ENCODE measurements at places on chromosomes 2 and 18.

- DNase-seq = peak; percentile 43
Observed at GRCh38 chr2:106159866-106160785, 34.0 kb downstream of the UXS1 start.

GRCh38 chr18:46362533-46362932 is 258.3 kb downstream of the HAUS1 start:
- DNase-seq = no peak

DNA sequence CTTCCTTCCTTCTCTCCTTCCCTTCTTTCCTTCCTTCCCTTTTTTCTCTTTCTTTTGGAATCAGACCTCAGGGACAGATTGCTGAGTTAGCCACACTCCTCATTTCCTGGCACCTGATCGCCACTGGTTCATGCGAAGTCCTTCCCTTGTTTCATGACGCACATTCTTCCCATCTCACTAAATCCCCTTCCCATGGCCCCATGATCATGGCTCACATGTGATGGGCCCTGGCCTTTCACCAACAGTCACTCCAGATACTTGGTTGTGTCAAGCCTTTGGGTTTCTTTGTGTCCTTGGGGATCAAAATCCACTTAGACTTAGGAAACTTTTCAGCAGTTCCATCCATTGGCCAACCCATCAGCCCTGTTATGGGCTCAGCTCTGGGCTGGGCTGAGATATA is 23.8 kb upstream of the ASPRV1 start:
- no peak for DNase-seq

DNA sequence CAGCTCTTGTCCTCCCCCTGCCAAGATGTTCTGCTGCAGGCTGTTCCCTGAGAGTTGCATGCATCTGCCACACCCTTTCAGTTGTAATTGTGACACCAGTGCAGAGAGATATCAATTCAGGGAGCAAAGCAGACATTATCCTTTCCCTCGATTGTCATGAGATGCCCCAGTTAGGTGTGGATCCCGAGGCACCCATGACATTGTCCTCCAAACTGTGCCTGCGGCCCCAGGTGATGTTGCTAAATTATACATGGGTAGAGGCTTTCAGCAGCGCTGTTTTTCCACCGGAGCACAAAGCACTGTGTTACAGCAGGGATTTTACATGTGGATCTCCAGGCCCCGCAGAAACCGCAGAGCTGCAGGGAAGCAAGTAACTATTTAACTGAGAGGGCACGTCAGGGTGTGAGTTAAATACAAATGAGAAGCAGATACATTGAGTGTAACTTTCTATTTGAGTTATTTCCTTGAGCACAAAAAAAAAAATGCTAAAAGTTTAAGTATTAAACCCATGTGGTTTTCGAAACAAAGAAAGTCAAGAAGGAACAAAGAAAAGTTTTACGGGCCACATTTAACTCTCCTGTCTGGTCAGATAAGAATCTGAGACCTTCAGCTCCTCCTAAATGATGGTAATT is 90.3 kb upstream of the BCL2L11 start:
- DNase-seq = no peak

GRCh38 chr2:1697601-1698000 is 46.7 kb downstream of the PXDN start:
- DNase-seq = no peak

DNA sequence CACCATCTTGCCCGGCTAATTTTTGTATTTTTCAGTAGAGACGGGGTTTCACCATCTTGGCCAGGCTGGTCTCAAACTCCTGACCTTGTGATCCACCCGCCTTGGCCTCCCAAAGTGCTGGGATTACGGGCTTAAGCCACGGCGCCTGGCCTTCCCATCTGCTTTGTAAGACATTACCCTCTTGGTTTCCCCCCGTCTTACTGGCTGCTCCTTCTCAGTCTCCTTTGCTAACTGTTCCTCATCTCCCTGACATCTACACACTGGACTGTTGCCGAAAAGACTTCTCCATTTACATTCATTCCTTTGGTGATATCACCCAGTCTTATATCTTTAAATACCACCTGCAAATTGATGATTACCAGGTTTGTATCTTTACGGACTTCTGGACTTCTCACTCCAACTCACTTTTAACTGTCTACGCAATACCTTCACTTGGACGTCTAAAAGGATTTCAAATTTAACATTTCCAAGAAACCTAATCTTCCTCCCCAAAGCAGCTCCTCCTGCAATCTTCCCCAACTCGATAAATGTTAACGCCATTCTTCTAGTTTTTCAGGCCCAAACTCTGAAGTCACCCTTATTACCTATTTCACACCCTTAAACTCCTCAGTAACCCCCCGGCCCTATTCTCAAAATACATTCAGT is 37.9 kb downstream of the YES1 start:
- DNase-seq = no peak

DNA sequence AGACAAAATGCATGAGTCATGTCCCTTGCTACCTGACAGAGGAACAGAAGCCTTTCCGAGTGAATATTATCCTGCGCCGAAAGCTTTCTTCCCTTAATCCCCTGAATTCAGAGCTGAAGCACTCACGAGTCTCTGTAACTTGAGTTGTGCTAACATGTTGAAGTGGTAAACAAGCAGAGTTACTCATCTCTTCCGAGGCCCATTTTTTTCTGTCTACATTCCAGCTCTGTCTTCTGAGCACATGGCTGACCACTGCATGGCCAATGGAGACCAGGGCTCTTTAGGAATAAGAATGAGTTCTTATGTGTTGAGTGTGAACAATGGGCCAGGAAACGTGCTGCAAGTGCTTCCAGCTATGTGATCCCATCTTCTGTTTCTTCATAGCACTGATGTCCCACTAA is 73.1 kb upstream of the PID1 start:
- DNase-seq = no peak

DNA sequence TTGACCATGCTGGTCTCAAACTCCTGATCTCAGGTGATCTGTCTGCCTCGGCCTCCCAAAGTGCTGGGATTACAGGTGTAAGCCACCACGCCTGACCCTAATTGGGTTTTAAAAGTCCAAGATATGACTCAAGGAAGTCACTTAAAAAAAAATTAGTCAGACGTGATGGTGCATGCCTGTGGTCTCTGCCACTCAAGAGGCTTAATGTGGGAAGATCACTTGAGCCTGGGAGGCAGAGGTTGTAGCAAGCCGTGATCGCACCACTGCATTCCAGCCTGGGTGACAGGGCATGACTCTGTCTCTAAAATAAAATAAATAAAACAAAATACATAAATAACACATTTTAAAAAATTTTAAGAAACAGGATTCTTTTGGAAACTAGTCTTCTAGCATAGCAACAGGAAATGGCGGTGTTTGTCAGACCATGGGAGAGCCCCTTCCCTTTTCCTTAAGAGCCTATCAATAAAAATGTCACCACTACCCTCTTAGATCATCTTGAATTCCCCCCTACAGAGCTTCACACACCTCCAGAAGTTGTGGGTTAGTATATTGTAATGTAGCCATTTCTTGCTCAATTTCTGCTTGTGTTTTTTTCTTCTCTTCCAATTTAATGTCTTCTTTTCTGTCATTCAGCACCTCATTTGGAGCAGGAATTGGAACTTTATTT is 20.1 kb downstream of the SFT2D3 start:
- DNase-seq = no peak

DNA sequence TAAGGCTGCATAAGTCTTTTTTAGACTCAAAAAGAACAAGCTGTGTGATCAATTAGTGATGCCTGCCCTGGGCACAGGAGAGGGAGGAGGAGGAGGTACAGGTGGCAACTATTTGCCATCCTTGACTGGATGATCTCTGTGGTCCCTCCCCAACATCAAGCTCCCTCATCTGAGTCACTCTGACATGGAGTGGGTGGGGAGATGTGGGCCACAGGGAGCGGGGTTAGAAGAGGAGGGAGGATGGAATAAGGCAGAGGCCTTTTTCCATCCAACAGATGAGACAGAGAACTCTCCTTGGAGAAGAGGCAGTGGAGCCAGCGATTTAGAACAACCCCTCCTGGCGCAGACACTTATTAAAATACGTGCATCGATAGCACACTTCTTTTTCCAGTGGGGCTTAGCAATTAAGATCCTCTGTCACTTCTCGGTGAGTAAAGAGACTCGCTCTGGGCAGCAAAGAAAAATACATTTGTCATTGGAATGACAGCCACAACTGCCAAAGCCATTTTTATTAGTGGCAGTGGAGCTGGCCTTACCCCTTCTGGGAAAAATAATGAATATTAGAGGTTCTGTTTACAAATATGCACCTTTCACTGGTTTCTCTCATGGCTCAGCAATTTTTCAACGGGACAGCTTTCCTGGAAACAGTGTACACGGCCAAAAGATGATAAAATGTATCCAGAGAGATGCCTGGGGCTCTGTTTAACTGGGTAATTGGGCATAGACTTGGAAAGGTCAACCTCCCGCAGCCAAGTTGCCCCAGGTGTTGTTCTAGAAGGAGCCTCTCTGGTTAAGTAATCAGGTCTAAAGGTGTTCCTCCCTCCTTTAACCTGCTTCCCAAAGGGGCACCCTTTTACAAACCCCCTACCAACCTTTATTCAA is 238.4 kb upstream of the CXCR4 start:
- no peak for DNase-seq

- DNase-seq = no peak
Observed at GRCh38 chr2:68390586-68390985, 25.5 kb downstream of the PLEK start.

DNA sequence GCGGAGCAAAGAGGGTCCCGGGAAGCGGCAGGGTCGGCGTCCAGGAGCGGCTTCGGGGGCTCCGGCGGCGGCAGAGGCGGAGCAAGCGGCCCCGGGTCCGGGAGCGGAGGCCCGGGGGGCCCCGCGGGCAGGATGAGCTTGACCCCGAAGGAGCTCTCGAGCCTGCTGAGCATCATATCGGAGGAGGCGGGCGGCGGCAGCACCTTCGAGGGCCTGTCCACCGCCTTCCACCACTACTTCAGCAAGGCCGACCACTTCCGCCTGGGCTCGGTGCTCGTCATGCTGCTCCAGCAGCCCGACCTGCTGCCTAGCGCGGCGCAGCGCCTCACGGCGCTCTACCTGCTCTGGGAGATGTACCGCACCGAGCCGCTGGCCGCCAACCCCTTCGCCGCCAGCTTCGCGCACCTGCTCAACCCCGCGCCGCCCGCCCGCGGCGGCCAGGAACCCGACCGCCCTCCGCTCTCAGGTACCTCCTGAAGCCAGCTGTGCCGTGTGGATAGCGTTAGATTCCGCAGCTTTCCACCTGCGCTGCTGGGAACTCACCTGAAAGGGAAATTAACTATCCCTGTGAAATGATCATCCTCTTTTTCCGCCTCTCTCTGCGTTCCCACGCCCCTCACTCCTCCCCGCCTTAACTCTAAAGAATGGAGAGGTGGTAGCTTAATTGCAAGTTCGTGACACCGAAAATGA is 472 bp downstream of the CNOT11 start:
- peak; percentile 84 for DNase-seq

DNA sequence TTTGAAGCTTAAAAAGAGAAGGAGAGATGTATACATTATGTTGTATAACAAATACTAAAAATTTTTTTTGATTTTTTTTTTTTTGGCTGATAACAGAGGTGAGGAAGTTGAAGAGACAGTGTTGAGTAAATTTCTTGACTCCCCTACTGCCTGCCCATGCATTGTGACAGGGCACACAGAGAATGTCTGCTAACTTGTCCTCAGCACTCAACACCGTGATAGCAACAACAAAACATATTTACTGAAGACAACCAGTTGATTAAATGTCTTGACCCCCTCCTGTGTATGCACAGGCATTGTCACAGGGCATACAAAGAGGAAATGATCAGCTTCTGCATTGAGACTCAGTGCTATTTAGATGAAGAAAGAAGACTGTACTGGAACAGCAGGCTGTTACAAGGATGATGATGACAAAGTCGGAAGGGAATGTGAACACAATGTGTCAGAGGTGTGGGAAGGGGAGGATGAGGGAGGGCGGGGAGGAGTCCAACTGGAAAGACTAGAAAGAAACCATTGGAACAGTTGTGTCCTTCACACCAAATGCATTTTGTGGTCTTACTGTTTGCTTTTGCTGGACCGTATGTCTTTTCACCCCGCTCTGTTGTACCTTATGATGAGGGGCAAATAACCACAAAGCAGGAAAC is 89.5 kb downstream of the CERS6 start:
- no peak for DNase-seq

DNA sequence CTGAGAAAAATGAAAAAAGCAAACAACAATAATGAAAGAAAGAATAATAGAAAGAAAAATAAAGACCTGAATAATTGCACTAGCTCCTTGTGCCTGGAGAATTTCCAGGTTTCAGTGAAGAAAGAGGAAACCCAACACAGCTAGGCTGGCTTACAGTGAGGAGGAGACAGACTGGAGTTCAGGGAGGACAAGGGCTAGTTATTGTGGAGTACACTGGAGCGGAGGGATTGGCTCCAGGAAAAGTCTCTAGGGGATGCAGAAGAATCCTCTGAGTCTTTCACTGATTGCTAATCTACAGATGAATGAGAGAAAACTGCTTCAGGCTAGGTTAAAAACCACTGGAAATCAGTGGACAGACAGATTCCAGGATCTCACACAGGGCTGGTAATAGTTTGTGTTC is 163.6 kb upstream of the RBMS1 start:
- DNase-seq = no peak

DNA sequence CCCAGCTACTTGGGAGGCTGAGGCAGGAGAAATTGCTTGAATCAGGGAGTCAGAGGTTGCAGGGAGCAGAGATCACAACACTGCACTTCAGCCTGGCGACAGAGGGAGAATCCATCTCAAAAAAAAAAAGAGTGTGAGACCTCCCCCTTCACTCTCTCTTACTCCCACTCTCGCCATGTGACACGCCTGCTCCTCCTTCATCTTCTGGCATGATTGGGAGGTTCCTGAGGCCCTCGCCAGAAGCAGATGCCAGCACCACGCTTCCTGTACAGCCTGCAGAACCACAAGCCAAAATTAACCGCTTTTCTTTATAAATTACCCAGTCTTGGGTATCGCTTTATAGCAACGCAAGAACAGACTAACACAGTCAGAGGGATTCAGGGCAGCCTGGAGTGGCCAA is 66.3 kb upstream of the CREB1 start:
- DNase-seq = no peak

- no peak for DNase-seq
Observed at GRCh38 chr2:236762628-236763027, 193.0 kb downstream of the ACKR3 start.

GRCh38 chr2:122683018-122683417 is 927.6 kb downstream of the TSN start:
- no peak for DNase-seq

DNA sequence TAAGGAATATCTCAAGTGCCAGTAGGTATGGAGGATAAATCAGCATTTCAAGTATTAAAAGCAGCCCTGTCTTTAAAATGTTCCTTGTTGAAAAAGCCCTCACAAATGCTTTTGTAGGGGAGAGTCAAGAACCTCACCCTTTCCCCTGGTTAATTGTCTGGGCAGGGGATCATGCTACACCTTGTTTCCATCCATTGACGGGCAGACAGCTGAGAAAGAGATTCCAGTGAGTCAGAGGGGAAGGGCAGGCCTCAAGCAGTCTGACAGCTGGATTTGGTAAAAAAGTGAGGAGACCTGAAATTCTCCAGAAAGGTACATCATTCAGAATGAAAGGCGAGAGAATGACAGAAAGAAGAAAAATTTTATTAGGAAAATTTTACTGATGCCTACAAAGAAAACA is 203.2 kb upstream of the CYP26B1 start:
- DNase-seq = no peak

Measured in CD4-positive, alpha-beta T cell treated with Interleukin-15 for 1 hour (primary cell).